ENCODE measurements at places on chromosomes 11 and 22. TPM values are rescaled to one million over a fixed set of nuclear protein-coding genes. Genes with fewer than 3 reads are reported as not detected.

Gene PATE4
- total RNA-seq, result not detected

Gene OR8D2
- total RNA-seq, result not detected

Gene SLC6A5
- total RNA-seq, result not detected

Gene MUC5AC
- total RNA-seq, result not detected
